ENCODE measurements at places on chromosomes 1 and 21.

DNA sequence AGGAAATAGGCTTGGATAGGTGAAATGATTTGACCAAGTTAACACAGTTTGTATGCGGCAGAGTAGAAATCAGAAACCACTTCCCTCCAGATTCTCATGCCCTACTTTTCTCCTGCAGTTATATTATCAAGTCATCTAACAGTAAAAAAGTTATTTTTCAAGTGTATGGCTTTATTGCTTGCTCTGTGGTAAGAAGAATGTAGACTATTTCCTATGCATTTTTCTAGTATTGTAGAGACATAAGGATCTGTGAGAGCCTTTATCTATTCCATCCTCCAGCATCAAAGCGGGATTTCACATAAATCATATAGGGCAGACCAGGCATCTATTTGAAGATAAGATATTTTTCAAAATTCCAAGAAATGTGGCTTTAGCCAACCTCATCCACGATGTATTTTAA is 208.5 kb downstream of the TTLL7 start:
- DNase-seq = no peak

DNA sequence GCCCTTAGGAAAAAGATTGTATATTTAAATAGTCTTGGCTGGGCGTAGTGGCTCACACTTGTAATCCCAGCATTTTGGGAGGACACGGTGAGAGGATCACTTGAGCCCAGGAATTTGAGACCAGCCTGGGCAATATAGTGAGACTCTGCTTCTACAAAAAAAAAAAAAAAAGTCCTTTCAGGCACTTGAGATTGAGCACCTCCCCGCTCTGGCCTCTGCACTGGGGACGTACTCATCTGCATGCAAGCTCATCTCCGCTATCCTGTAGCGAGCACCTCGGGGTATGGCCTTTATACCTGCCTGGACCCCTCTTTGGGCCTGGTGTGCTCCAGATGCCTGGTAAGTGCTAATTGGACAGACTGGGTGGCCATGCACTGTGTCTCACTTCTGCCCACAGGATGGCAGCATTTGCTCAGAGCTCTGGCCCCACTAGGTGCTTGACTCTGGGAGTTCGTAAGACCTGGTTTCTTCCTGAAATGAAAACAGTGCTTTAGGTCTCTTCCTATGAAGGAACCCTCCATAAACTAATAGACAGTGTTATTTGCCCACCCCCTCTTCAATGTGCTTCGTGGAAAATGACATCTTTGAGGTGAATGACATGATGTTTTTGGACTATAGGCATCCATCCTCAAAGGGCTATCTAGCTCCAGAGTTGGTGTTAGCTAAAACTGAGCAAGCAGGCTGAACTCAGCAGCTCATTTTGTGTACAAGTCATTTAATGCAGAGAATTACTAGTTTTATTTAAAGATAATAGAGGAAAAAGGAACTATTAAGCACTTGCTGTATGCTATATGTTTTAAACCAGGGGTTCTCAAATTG is 61.7 kb upstream of the ADAR start:
- DNase-seq = peak; percentile 79

DNA sequence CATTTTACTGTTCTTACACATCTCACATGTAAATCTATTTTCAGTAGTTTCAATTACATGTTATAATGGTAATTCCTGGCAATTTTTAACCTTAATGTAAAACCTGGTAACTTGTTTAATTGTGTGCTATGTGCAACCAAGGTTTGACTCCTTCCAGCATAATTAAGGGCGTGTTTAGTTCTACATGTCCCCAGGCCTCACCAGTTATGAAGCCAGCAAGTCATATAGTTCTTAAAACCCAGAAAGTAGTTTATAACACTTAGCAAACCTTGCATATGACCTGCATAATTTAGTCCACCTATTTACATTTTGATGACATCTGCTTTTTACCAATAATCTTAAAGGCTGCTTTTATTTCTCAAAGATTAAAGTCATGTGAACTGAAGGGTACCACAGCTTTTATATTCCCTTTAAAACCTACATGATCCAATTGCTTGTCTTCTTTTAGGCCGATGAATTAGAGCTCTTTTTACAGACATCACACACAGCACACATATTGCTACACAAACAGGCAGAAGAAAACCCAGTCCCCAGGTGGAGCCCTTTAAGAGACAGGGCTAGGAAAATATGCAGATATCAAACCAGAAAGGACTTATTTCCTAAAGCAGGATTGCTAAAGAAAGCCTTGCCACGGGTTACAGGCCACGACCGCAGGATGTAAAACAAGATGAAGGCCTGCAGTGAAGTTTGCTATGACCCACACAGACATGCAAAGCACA is 23.2 kb upstream of the SYCP1 start:
- no peak for DNase-seq

- no peak for DNase-seq
Measured at GRCh38 chr1:247335882-247336281, 4.2 kb upstream of the ZNF496 start.

GRCh38 chr1:30250338-30250983 is 472.9 kb downstream of the MATN1 start:
- no peak for DNase-seq

GRCh38 chr21:20779321-20779720 is 218.9 kb upstream of the NCAM2 start:
- no peak for DNase-seq

DNA sequence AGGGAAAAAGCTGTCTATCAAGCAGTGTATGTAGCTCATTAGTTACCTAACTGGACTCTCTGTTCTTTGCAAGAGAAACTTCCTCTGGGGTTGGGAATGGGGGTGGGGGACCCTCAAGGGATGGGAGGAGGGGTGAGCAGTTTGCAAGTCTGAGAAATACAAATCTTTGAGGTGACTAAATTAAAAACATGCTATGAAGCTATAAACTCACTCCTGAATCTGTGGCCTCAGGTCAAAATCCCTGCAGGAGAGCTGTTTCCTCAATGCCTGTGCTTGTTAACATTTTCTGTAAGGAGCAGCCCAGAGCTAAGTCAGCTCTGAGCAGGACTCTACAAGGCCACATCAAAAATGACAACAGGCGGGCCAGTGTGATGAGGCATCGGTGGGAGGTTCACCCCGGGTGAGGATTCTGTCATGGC is 32.8 kb upstream of the PTPRC start:
- no peak for DNase-seq

GRCh38 chr1:224828691-224829090 is 100.8 kb upstream of the DNAH14 start:
- no peak for DNase-seq

GRCh38 chr1:71167505-71167904 is 86.7 kb upstream of the ZRANB2 start:
- no peak for DNase-seq

- DNase-seq = no peak
Measured at GRCh38 chr21:35575280-35575915, 484.9 kb downstream of the SETD4 start.

GRCh38 chr1:168297019-168297730 is 16.5 kb downstream of the TBX19 start:
- no peak for DNase-seq

DNA sequence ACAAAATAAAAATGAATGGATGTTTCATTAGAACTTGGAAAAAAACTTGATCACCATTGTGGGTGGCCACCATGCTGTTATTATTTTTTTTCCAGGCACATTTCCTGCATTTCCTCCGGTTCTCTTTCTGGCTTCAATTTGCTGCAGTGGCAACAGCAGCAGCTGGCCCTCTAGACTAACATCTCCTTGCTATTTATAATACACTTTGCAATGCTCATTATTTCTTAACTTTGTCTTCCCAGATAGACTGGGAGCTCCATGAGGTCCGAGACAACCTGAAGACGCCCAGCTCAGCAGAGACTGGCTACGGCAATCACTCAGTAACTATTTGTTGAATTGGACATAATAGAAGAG is 53.4 kb upstream of the ATP5PO start:
- DNase-seq = no peak

DNA sequence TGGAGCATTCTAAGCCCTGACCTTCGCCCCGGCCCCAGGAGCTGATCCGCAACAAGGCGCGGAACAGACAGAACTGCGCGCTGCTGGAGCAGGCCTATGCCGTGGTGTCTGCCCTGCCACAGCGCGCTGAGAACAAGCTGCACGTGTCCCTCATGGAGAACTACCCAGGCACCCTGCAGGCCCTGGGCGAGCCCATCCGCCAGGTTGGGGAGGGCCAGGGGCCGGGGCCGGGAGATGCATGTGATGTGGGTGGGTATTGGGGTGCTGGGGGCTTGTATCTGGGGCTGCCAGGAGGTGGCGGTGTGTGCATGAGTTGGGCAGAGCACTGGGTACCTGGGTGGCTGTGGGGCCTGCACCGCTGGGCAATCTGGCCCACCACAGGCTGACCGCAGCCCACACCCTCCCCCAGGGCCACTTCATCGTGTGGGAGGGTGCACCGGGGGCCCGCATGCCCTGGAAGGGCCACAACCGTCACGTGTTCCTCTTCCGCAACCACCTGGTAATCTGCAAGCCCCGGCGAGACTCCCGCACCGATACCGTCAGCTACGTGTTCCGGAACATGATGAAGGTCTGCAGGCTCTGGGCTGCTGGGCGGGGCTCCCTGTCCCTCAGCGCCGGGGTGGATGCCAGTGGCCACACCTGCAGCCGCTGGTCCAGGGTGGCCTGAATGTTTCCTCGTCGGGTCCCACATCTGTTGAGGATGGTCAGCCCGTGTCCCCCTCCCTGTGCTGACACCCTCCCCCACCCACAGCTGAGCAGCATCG is 65.8 kb downstream of the TRIM11 start:
- no peak for DNase-seq

DNA sequence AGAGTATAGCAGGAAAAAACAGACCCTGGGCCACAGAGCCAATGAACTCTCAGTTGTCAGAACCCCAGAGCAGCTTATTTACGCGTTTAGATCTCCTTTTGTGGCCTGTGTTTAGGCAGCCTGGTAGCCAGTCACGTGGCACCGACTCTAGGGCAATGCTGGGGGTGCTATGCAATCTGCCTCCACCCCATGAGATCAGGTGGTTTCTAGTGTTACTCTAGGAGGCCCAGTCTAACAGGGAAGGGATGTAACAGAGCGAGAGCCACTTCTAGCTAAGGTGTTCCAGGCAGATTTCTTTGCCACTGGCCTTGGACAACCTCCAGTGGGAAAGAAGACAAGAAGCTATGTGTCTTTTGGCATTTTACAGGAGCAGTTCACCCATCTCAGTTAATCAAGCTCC is 12.0 kb upstream of the A3GALT2 start:
- DNase-seq = no peak

GRCh38 chr1:192453360-192453992 is 122.1 kb upstream of the RGS1 start:
- no peak for DNase-seq

DNA sequence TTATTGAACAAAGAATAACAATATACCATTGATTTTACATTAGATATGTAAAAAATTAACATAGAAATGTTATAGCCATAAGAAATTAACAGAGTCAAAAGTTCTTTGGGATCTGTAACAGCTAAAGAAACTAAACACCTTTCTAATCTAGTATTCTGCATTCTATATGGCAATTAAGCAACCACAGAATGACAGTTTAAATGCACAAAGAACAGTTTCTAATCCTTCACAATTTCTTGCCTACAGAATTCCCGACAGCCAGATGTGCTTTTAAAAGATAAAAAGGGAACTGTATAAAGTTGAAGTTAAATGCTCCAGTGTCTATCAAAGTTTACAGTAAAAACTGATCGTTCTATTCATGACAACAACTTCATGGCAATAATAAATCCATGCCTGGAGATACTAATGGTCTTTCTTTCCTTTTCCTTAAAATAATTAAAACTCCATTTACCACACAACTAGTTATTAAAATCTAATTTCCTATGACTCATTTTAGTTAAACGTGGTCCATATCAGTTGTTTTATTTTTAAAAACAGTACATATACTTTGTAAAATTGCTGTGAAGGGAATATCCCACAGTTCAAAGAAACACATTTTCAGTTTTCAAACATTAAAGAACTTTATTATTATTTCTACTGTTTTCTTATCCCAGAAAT is 110.2 kb downstream of the EIF4G3 start:
- no peak for DNase-seq

GRCh38 chr1:167564612-167565270 is 11.2 kb upstream of the CREG1 start:
- no peak for DNase-seq

DNA sequence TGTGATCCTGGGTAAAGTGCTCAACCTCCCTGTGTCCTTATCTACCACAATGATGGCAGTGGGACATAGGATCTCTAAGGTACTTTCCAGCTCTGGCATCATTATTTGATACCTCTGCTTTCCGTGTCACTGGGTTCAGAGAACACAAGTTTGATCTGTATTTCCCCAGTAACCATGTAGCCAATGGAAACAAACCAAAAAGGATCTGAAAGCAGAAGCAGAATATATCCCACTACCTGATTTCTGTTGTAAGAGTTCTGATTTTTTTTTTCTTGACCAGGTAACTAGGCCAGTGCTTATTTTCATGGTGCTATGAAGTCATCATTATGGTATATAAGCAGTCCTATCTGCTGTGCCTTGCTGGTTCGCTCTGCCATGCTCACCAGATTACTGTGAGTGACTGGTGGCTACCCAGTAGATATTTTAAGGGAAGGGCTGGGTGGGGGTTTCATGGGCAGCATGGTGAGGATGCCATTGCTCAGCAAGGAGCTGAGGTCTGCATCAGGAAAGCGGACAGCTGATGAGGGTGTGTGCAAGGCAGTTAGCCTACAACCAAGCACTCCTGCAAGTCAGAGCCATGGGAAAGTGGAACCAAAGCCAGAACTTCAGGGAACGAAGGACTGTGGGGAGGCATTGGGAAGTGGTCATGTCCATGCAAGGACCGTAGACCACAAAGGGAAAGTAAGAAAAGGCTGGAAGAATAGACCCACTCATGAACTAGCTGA is 104.9 kb upstream of the EDEM3 start:
- DNase-seq = peak; percentile 64

- no peak for DNase-seq
Measured at GRCh38 chr1:226950316-226950715, 10.2 kb downstream of the COQ8A start.

GRCh38 chr1:24390924-24391782 is 22.4 kb downstream of the STPG1 start:
- DNase-seq = peak; percentile 83

GRCh38 chr1:70718086-70718630 is 307.1 kb downstream of the CTH start:
- no peak for DNase-seq

DNA sequence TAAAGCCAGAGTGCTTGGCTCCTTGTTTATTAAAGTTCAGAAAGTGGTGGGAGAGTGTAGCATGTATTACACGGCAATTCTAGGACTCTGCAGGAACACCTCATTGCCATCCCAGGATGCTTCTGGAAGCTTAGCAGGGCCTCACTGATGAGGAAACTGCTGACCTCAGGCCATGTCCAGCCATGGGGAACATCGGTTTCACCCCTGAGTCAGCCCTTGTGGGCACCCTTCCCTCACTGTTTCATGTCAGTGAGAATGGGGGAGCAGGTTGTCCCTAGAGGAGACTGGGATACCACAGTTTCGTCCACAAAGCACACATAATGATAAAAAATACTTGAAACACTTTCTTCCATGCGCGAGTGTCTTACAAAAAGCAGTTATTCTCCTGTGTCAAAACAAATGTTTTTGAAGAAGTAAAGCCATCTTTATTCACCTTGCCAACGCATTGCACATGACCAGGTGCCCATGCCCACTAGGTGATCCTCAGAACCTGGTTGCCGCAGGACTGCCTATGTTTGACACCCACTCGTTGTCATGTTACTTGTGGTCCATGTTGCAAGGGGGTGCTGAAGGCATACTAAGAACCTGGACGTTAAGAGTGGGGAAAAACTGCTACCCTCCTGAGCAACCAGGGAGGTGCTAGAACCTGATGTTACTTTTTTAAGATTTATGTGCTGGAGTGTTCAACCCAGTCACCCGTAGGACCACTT is 41.2 kb upstream of the TTC22 start:
- DNase-seq = no peak
